ENCODE measurements at places on chromosomes 7 and 10. TPM values are rescaled to one million over a fixed set of nuclear protein-coding genes. Genes with fewer than 3 reads are reported as not detected.

DNA sequence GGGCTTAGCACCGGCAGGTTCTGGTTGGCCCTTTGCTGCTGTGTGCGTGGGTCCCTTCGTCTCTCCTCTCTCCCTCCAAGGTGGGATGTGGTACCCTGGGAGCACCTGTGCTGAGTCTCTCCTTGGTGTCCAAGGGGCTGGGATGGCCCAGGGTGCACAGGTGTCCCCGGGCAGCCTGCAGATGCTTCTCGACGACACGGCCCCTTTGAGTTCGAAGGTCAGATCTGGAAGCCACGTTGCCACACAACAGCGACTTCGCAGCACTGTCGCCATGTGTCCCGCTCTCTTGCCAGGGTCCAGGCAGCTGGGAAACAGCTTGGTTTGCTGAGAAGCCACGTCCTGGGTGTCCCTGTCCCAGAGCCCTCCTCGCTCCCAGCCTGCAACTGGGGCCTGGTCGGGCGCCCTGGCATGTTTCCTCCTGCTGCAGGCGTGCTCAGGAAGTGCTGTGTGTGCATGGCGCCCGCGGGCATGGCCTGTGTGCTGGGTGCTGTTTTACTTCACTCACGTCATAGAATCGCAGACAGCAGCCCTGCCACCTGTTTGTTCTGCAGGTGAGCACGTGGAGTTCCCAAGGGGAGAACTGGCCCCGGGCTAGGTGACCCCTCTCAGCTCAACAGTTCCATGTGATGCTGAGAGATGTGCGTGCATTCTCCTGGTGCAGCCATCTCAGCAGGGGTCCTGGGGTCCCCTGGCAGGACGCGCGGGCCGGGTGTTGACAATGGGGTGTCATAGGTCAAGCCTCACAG is 70.9 kb downstream of the DNAJB6 start:
- no peak for DNase-seq

DNA sequence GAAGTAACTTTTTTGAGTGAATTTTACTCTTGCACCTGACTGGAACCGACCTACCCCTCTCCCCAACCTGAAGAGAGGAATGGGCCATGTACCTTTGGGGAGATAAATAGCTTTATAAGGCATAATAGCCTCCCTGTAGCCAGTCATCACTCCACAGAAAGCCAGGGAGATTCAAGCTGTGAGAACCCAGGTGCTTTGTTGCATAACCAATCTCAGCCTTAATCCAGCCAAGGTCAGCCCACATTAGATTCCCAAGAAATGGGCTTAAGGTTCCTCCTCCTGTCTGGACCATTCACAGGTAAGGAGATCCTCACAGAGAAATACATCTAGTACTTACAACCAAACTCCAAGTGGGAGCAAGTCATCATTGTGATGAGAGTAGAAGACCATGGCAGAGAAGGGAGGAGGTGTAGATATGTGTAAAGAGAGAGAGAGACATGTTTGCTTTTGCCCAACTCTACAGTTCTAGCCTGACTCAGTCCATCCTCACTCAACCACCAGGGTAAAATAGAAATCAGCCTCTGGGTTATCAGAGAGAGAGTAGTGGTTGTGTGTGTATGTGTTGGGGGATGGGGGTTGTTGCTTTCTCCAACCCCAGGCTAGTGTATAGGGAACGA is 23.6 kb downstream of the SKIDA1 start:
- DNase-seq, result no peak

GRCh38 chr7:80387634-80388193 is 124.2 kb downstream of the GNAT3 start:
- DNase-seq, result no peak

DNA sequence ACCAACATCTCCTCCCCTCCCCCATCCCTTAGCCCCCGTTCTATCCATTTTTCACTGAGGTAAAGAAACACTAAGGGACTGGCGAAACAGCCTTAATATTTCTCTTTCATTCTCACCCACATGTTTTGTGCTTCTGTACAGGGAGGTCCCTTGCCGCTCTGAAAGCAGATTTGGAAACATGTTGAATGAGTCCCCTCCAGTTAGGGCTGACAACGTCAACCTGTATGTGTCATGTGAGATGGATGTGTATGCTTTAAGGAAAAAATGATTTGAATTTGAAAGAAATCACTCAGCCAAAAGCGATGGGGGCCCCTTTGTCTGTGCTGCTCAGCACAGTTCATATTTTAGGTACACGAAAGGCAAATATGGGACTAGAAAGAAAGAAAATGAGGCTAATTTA is 314.3 kb upstream of the LRGUK start:
- no peak for DNase-seq

DNA sequence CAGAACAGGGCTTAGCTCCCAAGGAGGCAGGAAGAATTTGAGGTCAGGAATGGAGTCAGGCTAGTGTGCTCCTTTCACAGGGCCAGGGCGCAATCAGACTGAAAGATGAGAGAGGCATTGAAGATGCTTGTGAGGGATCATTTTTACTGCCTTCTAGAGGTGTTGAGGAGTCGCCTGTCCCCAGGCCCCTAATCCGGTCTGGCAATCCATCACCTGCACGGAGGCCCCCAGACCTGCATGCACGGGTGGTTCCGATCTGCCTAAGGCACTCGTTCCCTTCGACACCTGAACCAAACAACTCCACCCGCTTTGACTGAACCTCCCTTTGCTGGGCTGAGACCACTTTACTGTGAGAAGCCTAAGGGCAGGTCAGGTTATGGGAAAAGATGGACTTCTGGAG is 8.0 kb downstream of the FOXI2 start:
- DNase-seq, result no peak

- no peak for DNase-seq
Observed at GRCh38 chr7:140042386-140042670, 20.4 kb downstream of the PARP12 start.

The ADIRF gene
- not detected for total RNA-seq

DNA sequence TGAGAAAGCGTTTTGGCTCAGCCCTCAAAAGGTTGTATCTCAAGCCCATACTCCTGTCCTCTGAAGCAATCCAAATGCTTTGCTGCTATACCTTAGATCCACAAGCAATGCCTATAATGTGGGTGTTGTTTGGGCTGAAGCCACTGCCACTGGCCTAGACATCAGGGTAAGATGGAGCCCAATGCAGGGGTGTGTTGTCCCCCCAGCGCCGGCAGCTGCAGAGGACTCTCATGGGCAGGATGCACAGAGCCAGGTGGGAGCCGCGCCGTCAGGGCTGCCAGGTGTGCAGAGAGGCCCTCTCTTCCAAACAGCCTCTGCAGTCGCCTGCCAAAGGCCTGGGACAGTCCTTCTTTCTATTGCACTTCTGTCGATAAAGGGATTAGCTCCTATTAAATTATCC is 205.2 kb upstream of the SHH start:
- DNase-seq, result peak; percentile 21

GRCh38 chr10:72061491-72061890 is 26.9 kb downstream of the SPOCK2 start:
- no peak for DNase-seq

GRCh38 chr7:130758429-130759056 is 24.5 kb upstream of the KLF14 start:
- peak; percentile 48 for DNase-seq

DNA sequence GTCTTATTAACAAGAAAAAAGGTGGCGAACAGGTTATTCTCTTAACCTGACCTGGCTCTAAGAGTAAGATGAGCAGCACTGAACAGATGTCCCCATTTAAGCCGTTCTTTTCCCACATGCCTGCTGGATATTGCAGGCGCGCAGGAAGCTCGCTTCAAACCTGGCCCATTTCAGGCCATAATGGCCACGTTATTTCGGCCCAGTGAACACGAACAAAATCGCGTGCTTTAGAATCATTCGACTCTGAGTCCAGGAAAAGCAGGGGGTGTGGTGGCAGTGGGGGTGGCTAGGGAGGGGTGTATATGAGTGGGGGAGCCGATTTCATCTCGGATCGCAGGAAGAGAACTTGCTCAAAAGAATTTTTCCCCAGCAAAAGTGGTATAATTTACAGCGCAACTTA is 6.6 kb upstream of the SP8 start:
- no peak for DNase-seq

DNA sequence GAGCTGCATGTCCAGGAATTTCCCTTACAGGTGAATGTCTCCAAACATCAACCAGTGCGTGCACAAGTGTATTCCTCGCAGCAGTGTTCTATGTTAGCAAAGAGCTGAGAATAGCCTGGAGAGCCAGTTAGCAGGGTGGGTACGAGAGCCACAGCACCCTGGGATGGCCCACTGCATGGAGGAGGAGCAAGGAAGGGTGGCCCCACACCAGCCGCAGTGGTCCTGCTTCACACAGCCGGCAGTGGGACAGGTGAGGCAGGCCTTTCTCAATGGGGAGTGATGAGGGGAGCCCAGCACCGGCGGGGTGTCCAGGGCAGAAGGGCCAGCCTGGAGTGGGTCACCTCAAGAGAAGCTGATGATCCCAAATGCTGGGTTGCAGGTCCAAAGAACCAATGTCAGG is 240.7 kb downstream of the TCERG1L start:
- no peak for DNase-seq

- DNase-seq, result no peak
Observed at GRCh38 chr7:39633563-39634477, 10.4 kb downstream of the RALA start.

GRCh38 chr10:87670586-87670985 is 10.9 kb downstream of the PAPSS2 start:
- DNase-seq, result no peak

DNA sequence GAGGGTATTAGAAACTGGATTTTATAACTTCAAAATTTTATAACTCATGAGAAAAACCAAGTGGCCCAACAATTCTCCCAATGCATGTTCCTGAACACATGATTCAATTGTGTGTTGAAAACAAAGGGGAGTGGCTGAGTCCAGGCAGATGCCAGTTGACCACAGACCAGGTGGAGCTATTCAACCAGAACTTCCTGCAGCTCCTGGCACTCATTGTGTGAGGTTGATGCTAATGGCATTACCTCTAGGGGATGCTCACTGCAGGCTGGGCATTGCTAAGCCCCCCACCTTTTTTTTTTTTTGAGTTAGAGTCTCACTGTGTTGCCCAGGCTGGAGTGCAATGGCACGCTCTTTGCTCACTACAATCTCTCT is 20.3 kb downstream of the MYOF start:
- no peak for DNase-seq

Measured in SJSA1 (cell line).